Stimulated activated CD8-positive, alpha-beta memory T cell treated with anti-CD3 and anti-CD28 coated beads, Interleukin-12 subunit alpha, Interleukin-12 subunit beta, amount 100 ng/mL, for 4 hours (primary cell): ENCODE measurements at places on chromosomes 4 and X.

GRCh38 chr4:157363360-157363759, 142.8 kb downstream of the GRIA2 start:
- DNase-seq = no peak

GRCh38 chr4:184343502-184344177, 126.0 kb upstream of the ENPP6 start:
- peak; percentile 14 for DNase-seq

DNA sequence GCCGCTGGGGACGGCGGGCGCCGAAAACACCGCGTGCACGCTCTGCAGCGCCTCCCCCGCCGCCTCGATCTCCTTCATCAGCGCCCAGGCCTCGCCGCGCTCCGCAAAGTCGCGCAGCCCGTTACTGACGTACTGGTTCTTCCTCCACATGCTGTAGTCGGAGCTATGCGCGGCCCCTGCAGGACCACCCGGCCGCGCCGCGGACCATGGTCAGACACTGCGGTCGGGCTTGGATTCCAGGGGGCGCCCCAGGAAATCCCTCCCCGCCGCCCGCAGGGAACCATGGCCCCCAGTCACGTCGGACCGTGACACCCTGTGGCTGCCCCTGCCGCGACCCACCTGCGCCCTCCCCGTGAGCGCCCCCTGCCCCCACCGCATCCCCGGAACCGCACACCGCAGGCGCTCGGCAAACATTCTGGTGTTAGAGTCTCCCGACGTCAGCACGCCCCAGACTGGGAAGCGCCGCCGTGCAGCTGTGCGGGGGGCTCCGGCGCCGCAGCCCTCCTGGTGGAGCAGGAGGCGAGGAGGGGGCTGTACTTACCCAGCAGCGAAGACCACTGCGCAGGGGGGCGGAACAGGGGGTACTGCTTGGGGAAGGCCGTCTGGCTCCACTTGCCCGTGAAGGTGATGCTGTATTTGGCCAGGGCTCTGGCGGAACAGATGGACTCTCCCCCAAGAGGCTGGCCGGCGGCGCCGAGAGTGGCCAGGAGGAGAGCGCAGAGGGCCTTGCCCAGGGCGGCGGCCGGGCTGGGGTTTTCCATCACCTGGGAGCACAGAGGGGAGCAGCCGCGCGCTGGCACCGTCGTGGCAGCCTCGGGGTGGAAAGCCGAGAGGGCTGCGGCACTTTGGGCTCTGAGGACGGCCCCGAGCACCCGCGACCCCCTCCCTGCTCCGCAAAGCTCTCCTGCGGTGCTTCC, 814 bp downstream of the SPON2 start:
- DNase-seq = peak; percentile 37

DNA sequence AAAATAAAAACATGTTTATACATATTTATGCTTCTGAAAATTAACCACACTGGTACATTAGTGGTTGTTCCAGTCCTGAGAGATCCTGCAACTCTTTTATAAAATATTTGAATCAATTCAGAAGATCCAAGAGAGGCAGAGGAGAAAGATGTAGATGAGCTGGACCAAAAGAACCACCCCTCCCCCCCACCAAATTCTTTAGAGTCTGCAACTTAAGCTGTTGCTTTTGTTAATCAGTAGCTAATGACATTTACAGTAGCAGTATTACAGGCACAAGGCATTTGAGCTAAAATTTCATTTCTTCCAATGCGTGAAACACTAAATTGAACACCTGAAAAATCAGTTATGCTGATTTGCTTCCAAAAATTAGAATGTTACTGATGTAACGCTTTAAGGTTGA, 61.5 kb downstream of the PDK3 start:
- no peak for DNase-seq

DNA sequence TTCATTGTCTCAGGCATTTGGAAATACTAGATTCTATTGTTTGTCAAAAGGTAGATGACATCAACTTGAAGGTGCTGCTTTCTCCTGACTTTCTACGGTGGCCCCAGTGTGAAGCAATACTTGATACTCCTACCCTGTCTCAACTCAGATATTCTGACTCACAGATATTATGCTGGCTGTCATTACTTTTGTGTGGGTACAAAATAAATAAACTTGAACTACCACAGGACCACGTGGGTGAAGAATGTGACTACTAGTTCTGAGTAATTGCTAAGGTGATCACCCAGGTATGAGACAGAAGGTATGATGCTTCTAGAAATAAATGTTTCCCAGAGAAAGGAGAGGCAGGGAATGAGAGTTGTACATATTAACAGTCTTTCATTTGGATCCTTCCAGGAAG, 275.3 kb upstream of the SPOCK3 start:
- DNase-seq = no peak

DNA sequence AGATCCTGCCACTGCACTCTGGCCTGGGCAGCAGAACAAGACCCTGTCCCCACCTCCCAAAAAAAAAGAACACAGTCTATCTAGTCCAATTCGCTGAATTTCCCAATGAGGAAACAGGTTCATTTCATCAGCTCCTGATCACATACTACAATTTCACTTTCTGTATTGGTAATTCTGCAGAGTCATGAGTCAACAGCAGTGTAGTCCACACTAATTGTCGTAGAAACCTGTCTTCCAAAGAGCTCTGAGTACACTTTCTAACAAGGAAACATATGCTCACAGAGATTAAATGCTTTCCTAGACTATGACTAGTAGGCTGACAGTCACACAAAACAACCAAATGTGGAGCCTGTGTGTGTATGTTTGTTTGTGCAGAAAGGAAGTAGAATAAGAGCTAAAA, 91.9 kb downstream of the GPC4 start:
- DNase-seq = no peak
